ENCODE measurements at places on chromosomes 6 and 20.

DNA sequence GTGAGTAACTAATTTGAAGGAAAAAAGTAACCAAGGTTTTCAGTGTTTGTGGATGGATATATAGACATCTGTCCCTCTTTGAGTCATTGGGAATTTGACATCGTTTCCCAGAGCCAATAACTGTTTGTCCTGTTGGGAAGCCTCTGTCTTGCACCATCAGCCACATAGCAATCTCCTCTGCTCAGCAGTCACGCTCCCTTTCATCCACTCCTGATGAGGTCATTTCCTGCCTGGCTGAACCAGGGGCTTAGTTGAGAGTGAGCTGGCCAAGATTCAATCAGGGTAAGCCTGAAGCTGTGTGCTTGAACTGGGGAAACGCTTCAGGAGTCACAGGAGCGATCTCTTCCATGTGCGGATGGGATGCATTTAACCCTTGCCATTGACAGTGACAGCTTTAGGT, 121.5 kb upstream of the FOXQ1 start:
- no peak for DNase-seq

GRCh38 chr20:43843965-43844660, 70.5 kb upstream of the TOX2 start:
- no peak for DNase-seq

GRCh38 chr6:120938876-120939472, 395.3 kb downstream of the TBC1D32 start:
- no peak for DNase-seq

- no peak for DNase-seq
Observed at GRCh38 chr6:121365536-121366521, 31.5 kb upstream of the TBC1D32 start.

GRCh38 chr6:143478479-143479062, 28.0 kb downstream of the PEX3 start:
- no peak for DNase-seq

- DNase-seq, result no peak
Observed at GRCh38 chr20:3646067-3646440, 17.1 kb downstream of the GFRA4 start.

DNA sequence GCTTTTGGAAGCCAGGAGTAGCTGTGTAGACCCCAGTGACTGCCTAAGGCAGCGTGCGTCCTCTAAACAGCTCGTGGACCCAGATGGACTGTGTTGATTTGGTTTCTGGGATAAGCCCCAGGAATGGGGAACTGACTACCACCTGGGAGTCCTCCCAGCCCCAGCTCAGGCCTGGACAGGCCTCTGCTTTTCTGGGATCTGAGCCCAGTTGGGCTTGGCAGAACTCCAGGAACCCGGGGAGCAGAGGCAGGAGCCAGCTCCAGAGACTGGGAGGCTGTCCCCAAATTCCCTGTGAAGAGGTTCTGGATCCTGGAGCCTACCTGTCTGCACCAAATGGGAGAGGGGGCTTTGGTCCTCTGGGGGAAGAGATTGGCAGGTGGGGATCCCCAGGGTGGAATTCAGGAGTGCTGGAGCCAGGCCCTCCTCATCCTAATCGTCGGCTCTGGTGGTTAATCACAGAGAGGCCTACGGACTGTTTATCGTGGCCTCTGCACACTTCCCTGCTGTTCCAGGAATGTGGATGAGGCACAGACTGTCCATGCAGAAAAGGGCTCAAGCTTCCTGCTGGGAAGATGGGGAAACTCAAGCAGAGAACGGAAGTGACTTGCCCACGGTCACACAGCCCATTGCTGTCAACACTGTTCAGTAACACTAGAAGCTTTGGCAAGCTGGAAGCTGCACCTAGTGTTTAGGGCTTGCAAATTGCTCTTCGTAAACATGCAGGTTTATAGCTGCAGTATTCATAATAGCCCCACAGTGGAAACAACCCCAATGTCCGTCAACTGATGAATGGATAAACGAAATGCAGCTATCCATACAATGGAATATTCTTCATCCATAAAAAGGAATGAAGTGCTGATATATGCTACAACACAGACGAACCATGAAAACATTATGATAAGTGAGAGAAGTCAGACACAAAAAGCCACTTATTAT, 100.6 kb downstream of the KCNB1 start:
- no peak for DNase-seq
